Keratinocyte (primary cell): ENCODE measurements at places on chromosomes 5 and 9. TPM values are rescaled to one million over a fixed set of nuclear protein-coding genes. Genes with fewer than 3 reads are reported as not detected.

DNA sequence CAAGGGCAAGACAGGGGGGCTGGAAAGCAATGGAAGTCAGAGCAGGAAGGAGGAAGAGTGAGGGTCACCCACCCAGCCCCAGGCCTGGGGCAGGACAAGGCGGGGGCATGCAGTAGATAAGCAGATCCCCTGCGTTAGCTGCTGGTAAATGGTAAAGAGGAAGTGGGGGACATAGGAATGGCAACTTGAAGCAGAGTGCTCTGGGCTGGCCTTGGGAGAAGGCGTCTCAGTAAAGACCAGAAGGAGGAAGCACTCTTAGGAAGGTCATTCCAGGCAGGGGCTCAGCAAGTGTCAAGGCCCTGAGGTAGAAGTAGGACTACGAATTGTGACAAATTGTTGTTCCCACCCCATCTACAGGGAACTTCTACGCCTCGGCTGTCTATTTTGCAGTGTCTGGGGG, 15.1 kb downstream of the TCOF1 start:
- no peak overlapping the region for H3K4me3 ChIP-seq
- H3K27me3 ChIP-seq = no peaks in the 10 kb centered on the region
- no peak for DNase-seq
- H3K4me1 ChIP-seq = peaks cover 7% of the 10 kb centered on the region
- H3K27ac ChIP-seq = no peak overlapping the region

PCDHGA10 gene
- 1.3 to 1.8 TPM (median 1.6 TPM) in 3 replicates for polyA plus RNA-seq

DNA sequence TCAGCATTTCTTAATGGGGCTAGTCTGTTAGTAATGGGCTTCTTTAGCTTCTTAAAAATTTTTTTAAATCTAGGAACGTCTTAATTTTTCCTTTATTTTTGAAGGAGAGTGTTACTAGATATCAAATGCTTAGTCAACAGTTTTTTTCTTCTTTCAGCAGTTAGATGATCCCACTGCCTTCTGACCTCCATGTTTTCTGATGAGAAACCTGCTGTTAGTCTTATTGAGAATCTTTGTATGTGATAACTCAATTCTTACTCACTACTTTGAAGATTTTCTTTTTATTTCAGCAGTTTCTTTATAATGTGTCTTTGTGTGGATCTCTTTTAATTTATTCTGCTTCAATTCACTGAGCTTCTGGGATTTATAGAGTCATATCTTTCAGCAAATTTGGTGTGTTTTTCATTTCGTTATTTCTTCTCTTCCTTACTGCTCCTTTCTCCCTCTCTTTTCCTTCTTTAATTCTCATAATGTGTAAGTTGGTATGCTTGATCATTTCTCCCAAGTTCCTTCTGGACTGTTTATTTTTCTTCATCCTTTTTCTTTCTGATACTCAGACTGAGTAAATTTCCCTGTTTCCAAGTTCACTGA, 205.8 kb downstream of the RANBP17 start:
- no peaks in the 10 kb centered on the region for H3K36me3 ChIP-seq
- H3K4me1 ChIP-seq = no peaks in the 10 kb centered on the region
- H3K27ac ChIP-seq = no peak overlapping the region
- H3K27me3 ChIP-seq = no peaks in the 10 kb centered on the region
- no peak overlapping the region for H3K4me3 ChIP-seq

DNA sequence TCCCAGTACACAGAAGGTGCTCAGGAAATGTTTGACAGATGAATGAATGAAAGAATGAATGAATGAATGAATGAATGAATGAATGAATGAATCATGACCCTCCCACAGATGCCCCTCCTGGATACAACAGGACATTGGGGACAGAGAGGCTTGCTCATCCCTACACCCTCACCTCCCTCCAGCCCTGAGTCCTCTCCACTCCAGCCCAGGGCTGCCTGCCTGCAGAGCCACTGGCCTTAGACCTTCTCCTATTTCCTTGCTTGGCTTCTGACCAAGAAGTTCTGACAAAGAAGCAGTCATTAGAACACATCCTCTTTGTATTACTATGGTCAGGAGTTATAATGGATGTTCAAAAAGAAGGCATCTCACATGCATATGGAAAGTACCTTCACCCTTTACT, 240.7 kb upstream of the DAPK1 start:
- H3K4me3 ChIP-seq = no peak overlapping the region
- no peaks in the 10 kb centered on the region for H3K27me3 ChIP-seq
- H3K4me1 ChIP-seq = peaks cover 1% of the 10 kb centered on the region
- no peak overlapping the region for H3K27ac ChIP-seq
- DNase-seq = no peak

PCDHA6 gene
- 0.03 to 0.14 TPM (median 0.04 TPM) in 3 replicates for polyA plus RNA-seq

C5 gene
- polyA plus RNA-seq = 0.49 to 0.76 TPM (median 0.70 TPM) in 3 replicates

DNA sequence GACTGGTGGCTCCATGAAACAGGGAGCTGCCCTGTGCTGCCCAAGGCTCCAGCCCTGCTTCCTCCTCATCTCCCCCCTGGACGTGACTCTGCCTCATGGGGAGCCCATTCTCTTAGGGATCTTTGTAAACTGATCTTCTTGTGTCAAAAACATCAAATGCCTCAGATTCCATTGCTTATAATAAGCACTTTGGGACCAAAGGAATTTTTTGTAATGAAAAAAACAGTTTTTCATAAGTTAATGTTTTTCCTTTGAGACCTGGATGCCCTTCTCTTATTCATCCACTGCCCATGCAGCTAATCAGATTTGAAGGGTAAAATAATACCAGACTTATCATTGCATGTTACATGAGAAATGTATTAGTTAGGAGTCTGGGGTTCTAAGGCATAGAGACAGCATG, 41.7 kb downstream of the PALM2AKAP2 start:
- H3K4me1 ChIP-seq = peaks cover 15% of the 10 kb centered on the region
- H3K4me3 ChIP-seq = no peak overlapping the region
- H3K36me3 ChIP-seq = no peaks in the 10 kb centered on the region
- DNase-seq = no peak

- no peaks in the 10 kb centered on the region for H3K27me3 ChIP-seq
- H3K4me1 ChIP-seq = peaks cover 28% of the 10 kb centered on the region
- peak overlapping the region; percentile 57 for H3K4me3 ChIP-seq
- H3K27ac ChIP-seq = peak overlapping the region; percentile 73
- no peaks in the 10 kb centered on the region for H3K36me3 ChIP-seq
- DNase-seq = no peak
These were observed 2.7 kb downstream of the IL31RA start for GRCh38 chr5:55853818-55854217.

- peaks cover 82% of the 10 kb centered on the region for H3K27me3 ChIP-seq
- no peak overlapping the region for H3K27ac ChIP-seq
- no peak for DNase-seq
- no peaks in the 10 kb centered on the region for H3K36me3 ChIP-seq
These were observed 1.3 kb downstream of the SLC9A3 start for GRCh38 chr5:522899-523440.

GRCh38 chr5:52786949-52787599, 642 bp upstream of the ITGA1 start:
- DNase-seq = no peak
- no peak overlapping the region for H3K4me3 ChIP-seq
- H3K36me3 ChIP-seq = no peaks in the 10 kb centered on the region
- H3K27ac ChIP-seq = no peak overlapping the region
- peaks cover 15% of the 10 kb centered on the region for H3K4me1 ChIP-seq
- no peaks in the 10 kb centered on the region for H3K27me3 ChIP-seq

VLDLR gene
- 6.1 to 7.4 TPM (median 7.0 TPM) in 3 replicates for polyA plus RNA-seq

NMUR2 gene
- 0.05 TPM in 1 of 3 replicates, not detected in the others for polyA plus RNA-seq

- no peak for DNase-seq
- H3K27ac ChIP-seq = no peak overlapping the region
These were observed 46.1 kb downstream of the PTTG1 start for GRCh38 chr5:160467555-160468362.

- no peaks in the 10 kb centered on the region for H3K27me3 ChIP-seq
- DNase-seq = no peak
- no peak overlapping the region for H3K4me3 ChIP-seq
- H3K27ac ChIP-seq = no peak overlapping the region
- no peaks in the 10 kb centered on the region for H3K36me3 ChIP-seq
- peaks cover 6% of the 10 kb centered on the region for H3K4me1 ChIP-seq
These were observed 116.9 kb upstream of the RAI14 start for GRCh38 chr5:34539183-34539582.
